LNCaP clone FGC (cell line): ENCODE measurements at places on chromosomes 5 and 9.

DNA sequence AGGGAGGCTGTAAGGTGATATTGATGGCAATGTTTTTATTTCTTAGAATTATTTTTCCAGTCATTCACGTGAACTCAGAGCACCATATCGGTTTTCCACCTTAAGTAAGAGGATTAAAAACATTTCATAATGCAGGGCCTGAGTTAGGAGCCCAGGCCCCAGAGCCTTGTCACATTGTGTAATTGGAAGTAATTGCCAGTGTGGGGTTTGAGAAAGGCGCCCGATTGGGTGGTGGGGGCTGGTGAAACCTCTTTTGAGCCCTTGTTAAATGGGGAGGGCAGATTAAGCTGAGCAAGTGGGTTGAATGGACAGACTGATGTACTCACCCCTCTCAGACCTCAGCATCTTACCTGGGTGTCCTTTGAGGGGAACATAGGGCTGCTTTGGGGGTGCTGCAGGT, 116.7 kb upstream of the PITX1 start:
- DNase-seq, result no peak

DNA sequence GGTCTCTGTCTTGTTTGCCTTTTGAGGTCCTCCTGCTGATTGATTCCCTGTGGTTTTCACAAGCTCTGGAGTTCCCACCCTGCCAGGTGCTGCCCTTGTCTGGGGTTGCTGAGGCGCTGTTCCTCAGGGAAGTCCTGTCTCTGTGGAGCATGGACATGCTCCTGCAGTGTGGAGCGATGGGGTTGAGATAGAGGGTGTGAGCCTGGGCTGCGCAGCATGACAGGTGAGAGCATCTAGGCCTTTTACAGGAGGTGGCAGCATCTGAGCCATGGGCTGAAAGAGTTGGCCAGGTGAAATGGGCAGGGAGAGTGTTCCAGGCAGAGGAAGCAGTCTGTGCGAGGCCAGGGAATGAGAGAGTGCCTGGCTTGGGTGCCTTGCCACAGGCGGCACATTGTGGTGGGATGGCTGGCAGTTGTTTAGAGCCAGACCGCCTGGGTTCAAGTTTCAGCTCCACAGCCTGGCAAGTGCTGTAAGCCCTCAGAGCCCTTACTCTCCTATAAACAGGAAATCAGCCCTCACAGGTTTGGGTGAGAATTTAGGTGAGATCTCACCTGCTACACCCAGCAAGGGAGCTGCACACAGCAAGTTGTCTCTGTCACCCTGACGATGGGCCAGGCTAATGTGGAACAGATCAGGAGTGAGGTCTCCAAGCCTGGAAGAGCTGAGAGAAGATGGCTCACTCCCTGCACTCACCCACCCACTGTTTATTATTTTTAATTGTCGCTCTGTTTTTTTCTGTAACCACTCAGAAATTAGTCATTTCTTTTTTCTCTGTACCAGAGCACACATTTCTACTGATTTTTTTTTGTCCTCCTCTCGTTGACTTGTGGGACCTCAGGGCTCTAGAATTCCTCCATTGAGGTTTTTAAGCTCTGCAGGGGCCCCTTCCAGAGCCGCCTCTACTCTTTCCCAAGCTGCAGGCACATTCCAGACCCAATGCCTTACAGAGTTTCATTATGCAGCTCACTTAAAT, 19.6 kb downstream of the TCOF1 start:
- DNase-seq, result no peak

DNA sequence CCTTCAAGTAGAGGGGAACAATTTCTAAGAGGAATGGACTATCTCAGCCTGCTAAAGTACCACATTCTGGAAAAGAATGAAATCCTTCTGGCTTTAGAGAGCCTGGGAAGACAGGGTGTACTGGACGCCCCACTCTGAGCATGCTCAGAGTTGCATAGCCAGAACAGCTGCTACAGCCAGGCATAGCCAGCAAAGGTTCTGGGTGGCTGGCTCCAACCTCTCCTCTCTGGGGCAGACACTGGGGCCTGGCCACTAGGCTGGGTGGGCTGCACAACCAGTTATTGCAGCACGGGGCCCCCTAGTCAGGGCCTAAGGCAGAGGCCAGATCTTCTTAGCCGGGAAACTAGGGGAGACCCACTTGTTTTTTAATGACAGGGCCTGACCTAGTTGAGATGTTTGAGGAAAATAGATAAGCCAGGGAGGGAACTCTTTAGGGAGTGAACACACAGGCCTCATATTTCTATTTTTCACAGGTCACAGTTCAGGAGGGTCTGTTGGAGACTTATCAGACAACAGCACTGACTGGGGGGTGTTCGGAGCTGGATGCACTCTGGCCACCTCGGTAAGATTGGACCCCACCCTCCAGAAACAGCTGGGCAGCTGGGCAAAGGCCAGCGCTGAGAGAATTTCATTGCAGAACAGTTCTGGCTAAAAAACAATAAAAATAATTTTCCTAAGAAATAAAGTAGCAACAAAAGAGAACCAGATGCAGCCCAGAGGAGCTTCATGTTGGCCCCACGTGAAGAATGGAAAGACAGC, 142.9 kb downstream of the LPAR1 start:
- no peak for DNase-seq

DNA sequence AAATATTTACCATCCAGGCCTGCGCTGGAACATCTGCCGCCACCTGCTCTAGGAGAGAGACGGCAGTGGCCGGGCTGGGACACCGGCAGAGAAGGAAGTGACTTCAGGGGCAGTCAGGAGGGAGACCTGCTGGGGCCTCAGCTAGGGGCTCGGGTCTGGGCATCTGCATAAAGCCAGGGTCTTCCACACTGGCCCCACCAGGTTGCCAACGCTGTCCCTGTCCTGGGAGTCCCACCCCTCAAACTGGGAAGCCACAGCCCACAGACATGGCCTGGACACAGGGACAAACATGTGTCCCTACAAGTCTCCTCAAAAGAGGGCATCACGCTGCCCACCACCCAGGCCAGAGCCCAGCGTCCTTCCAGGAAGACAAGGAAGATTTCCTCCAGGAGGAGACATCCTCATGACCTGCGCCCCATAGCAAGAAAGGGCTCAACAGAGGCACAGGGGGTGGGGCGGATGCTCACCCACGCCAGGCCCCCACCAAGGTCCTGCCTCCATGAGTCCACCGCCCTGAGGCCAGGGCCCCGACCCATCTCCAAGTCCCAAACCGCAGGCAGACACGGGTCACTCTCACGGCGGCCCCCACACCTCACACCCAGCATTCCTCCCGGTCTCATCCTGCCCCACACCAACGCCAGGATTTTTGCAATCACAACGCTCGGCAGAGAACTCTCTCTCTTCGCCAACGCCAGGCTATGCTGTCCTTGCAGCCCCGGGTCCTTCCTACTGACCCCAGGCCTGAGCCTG, 9.0 kb downstream of the VAV2 start:
- DNase-seq, result no peak

- no peak for DNase-seq
Observed at GRCh38 chr9:1959371-1959770, 55.8 kb upstream of the SMARCA2 start.

- no peak for DNase-seq
Observed at GRCh38 chr5:55547781-55548180, 13.0 kb upstream of the PLPP1 start.

- no peak for DNase-seq
Observed at GRCh38 chr5:72248410-72248981, 71.5 kb downstream of the MRPS27 start.

- DNase-seq, result no peak
Observed at GRCh38 chr9:112761912-112762655, 11.5 kb downstream of the SNX30 start.

DNA sequence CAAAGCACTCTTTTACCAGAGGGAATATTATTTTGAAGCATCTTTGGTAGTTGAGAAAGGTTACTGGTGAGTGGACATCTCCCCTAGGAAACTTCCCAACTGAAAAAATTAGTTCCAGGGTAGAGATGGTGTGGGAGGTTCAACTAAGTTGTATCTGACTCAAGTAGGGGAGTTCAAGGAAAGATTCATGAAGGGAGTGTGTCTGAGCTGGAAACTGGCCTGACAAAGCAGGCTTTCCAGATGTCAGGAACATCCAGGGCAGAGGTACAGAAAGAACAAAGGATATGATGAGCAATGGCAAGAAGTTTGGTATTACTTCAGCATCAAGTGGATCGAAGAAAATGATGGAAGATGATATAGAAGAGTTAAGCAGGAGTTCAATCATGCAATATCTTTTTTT, 458.0 kb upstream of the RIOK2 start:
- DNase-seq, result no peak

DNA sequence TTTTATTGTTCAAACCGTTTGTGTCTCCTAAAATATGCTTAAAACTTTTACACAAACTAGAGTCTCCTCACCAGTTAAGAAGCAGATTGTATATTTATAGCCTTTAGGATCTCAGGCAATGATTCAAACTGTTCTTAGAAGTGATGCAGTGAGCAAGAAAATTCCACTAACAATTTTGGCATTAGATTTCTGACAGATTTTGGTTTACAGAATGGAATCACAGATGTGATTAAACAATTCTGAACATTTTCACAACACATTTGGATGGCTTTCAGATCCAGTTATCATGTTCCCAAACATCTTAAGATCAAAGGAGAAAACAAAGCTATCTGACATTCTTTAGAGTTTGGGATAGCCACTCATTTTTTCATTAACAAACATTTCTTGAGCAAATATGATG, 181.7 kb upstream of the RIOK2 start:
- DNase-seq, result no peak

DNA sequence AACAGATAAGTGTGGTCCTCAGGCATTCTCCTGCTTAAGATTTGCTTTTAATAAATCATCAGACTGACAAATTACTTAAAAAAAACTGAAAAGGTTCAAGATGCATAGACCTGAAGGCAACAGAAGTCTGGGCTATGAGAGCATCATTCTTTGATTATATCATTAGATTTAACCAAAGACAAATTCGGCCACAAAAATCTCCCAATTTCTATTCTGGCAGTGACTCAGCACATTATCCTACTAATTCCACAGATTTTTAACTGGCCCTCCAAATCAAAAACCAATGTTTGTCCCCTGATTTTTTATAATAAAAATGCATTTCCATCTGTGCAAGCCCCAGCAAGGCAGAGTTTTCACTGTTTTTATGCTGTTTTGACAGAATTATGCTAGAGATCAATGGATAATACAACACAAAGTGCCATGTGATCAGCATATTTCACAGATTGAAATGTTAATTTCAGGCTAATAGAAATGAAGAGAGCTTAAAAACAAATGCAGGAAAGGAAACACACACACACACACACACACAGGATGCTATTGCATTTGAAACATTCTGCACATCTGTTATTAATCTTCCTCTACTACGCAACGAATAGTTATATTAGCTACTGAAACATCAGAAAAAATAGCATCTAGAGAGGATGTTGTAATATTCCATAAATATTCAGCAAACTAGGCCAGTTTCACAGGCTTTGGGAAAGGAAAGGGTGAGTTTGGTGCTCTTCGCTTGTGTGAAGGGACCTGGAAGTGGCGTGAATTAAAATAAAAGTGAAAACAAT, 177.6 kb upstream of the ST8SIA4 start:
- no peak for DNase-seq

DNA sequence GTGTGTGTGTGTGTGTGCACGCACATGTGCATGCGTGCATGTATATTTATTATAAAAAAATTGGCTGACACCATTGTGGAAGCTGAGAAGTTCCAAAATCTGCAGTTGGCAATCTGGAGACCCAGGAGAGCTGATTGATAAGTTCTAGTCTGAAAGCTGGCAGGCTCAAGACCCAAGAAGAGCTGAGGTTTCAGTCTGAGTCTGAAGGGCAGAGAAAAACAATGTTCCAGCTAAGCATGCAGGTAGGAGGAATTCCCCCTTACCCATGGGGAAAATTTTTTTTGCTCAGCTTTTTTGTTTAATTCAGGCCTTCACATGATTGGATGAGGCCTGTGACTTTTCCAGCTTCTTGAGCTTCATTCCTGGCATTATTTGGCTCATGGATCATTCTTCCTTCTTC, 31.2 kb upstream of the ACTBL2 start:
- no peak for DNase-seq

- no peak for DNase-seq
Observed at GRCh38 chr9:34169125-34169524, 9.7 kb upstream of the UBAP1 start.

DNA sequence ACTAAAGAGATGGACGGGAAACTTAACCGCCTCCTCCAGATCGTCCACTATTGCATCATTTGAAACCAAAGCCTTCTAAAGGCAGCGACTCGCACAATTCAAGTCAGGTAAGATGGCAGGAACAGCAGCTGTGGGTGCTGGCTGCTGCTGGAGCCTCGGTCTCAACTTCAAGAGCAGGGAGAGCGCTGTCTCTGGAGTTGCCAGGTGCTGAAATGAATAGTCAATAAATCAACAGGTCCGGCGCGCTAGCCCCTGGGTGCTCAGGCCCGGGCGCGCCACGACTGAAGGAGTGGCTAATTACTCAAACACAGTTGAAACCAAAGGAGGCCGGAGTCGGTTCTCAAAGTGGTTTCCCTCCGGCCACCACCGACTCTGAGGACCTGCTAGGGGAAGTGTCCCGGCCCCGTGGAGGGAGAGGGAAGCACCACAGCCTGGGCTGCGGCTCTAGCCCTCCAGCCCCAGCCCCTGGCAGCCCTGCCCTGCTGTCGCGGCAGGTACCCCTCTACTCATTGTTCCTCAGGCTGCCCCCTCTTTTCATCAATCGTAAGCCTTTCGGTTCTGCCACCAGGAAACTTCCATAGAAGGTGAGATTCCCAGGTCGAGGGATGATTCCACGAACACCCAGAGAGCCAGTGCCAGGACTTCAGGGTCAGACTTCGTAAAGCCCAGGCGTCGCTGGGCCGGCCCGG, 804 bp downstream of the TTC39B start:
- peak; percentile 78 for DNase-seq

GRCh38 chr9:94277885-94278536, 18.9 kb downstream of the ZNF169 start:
- DNase-seq, result no peak

- no peak for DNase-seq
Observed at GRCh38 chr9:131557855-131558548, 12.7 kb downstream of the PRRT1B start.

- DNase-seq, result no peak
Observed at GRCh38 chr5:22226423-22226822, 626.7 kb downstream of the CDH12 start.

DNA sequence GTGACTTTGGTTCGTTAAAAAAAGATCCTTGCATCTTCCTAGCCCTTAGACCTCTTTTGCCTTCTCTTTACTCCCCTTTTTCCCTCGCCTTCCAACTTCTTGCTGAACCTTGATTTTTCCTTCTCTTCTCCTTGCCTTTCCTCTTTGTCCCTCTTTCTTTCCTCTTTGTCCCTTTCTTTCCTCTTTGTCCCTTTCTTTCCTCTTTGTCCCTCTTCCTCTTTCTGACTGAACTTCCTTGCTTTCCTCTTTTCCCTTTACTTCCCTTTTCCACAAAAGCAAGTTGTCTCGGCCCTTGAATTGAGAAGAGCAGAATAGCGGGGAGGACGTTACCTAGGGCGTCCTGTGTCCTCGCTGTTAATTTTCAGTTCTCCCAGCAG, 1.4 kb upstream of the MLLT3 start:
- DNase-seq, result no peak

- DNase-seq, result no peak
Observed at GRCh38 chr5:9544056-9544455, 1.8 kb downstream of the SEMA5A start.
